ENCODE measurements at places on chromosomes 5 and 9.

- no peak for DNase-seq
These were observed 64.5 kb downstream of the EPB41L4B start for GRCh38 chr9:109256336-109256735.

- DNase-seq = no peak
These were observed 14.5 kb upstream of the TGFBI start for GRCh38 chr5:136014049-136015002.

- no peak for DNase-seq
These were observed 158.6 kb downstream of the MELK start for GRCh38 chr9:36731068-36731956.

DNA sequence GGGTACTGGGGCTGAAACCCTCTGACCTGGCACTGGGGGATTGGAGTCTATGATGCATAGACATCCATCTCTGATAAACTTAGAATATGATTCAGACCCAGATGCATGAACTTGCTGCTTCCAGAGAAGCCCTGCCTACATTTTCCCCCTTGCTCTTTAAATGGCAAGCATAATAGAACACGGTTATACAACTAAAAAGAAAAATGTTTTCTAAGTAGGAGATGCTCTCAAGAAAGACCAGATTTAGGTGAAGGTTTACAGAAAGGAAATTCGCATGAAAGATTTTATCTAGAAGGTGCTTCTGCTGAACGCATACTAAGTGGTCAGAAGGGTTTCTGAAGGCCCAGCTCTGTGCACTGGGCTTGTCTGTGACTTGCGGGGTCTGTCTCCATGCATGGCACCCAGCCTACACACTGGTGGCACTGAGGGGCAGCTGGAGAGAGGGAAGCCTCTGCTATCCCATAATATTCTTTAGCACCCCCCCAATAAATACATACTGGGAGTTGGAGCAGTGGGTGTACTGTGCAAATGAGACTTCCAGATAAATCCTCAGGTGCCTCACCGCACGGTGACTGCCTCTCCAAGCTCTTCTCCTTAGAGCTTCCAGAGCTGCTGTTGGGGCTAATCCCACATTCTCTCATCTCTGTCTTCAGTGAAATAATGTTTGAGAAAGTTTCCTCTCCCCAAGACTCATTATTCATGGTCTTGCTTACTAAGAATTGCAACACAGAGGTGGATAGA lies 114.6 kb downstream of the FSTL4 start:
- no peak for DNase-seq

- DNase-seq = no peak
These were observed 123.5 kb downstream of the APBA1 start for GRCh38 chr9:69548681-69549080.

- DNase-seq = no peak
These were observed 904 bp downstream of the GDNF start for GRCh38 chr5:37838933-37839341.

GRCh38 chr5:58462154-58462553 lies 2.3 kb upstream of the PLK2 start:
- DNase-seq = peak; percentile 51

DNA sequence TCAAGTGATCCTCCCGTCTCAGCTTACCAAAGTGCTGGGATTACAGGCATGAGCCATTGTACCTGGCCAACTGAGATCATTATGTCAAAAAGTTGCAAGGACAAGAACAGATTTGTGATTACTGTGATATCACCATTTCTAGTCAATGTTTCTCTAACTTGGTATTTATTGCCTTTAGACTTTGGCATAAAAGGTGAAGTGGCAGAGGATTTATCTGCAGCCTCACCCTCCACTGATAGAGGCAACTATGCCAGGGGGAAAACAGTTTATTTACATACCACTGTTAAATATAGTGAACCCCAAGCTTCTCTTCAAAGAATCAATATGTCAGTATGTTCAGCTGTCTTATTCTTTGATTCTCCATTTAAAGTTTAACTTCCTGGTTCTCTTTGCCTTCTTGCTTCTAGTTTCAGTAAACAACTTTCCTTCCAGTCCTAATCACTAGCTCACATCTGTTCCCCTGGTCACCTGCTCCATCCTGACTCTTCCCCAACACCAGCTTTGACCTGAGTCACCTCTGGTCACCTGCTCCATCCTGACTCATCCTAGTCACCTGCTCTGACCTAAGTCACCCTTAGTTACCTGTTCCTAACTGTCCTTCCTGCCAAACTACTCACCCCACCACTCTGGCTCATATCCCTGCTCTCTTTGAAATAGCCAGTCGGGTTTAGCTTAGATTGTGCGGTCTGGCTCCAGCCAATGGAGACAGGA lies 29.9 kb downstream of the SEMA6A start:
- no peak for DNase-seq

GRCh38 chr9:122218071-122218934 lies 10.5 kb downstream of the LHX6 start:
- DNase-seq = no peak

- DNase-seq = no peak
These were observed 111.6 kb downstream of the MED10 start for GRCh38 chr5:6266671-6267197.

GRCh38 chr9:34584970-34585369 lies 4.6 kb downstream of the CNTFR start:
- DNase-seq = no peak

DNA sequence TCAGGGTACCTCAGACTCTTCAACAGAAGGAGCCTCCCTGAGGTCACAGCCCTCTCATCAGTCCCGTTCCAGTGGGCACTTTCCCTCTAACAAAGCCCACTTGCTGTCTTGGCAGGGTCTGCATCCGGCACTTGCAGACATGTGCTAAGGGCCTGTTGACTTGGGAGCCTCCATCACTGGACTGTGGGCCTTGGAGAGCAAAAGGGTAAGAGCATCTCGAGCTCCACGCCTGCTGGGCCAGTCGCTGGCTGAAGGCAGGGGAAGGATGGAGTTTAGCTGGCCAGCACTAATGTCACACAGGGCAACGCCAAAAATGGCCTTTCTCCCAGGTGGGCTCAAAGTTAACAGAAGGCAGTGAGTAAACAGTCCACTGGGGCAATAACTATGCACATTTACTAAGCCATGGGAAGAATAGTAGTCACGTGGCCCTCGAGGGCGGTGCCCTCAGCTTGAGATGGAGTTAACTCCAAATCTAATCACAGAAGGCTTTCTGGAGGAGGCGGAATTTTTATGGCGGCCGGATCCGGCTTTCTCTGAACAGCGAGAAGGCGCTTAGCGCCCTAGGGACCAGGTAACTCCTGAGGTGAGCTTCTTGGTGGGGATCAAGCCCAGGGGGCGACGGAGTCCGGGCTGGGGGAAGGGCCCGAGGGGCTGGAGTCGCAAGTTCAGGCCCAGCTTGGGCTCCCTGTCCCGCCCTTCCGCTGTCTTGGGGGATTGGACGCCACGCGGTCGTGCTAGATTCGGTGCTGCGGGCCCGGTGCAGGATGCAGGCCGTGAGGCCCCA lies 2.0 kb upstream of the NSD1 start:
- DNase-seq = no peak

- DNase-seq = no peak
These were observed 260.8 kb upstream of the TNC start for GRCh38 chr9:115378758-115379157.

DNA sequence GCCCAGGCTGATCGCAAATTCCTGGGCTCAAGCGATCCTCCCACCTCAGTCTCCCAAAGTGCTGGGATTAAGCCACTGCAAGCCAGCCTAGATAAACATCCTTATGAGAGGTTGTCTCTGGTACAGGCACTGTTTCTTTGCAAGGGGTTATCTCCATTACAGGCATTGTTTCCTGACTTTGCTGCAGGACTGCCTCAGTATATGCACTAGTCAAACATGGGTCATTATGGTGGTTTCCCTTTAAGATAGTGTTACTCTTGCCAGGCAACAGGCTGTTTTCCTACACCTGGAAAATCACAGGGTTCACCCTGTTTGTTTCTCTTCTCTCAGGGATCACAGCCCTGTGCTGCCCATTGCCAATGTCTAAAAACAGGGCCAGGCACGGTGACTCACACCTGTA lies 7.8 kb upstream of the CLTB start:
- no peak for DNase-seq

DNA sequence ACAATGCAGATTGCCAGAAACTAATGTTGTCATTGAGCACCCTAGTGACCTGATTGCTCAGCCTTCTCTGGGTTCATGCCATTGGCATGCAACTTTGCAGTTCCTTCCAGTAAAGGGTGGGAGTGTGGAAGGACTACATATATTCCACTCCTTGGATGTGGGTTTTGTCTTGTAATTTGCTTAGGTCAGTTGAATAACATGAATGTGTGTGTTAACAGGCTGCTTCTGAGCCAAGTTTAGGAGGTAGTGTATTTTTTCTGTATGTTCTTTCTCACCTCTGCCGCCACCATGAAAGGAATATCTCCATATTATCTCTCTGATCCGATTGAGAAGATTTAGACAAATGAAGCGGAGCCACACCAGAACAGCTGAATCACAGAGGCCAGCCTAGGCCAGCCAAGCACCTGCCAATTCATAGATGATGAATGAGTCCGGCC lies 1929.6 kb upstream of the CDH6 start:
- DNase-seq = no peak

GRCh38 chr9:76463211-76463610 lies 4.2 kb downstream of the GCNT1 start:
- no peak for DNase-seq

DNA sequence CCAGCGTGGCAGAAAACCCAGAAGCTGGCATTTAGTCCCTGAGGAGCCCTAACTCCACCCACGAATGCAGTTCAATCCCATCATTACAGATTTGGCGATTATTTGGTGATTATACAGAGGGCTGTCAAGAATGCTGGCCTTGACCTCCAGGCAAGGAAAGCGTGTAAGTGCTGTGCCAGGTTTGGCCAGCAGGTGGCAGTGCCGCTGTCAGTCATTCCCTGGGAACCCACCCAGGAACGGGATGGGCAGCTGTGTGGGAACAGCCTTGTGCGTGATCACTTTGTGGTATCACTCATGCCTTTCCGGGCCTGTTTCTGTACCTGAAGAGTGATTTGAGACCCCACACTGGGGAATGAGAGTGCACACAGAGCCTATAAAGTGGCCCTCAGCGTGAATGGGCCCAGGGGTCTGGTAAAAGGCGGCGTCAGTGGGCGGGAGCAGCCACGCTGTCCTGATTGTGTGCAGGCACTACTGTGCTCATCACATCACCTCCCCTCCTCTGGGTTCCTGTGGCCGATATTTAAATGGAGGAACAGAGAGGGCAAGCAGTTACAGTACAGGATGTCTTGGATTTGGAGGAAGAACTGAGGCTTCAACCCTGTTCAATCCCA lies 215.6 kb downstream of the ROR2 start:
- peak; percentile 62 for DNase-seq

GRCh38 chr5:10266839-10267238 lies 16.8 kb downstream of the CCT5 start:
- DNase-seq = no peak

GRCh38 chr9:117145811-117146490 lies 268.9 kb downstream of the ASTN2 start:
- no peak for DNase-seq

DNA sequence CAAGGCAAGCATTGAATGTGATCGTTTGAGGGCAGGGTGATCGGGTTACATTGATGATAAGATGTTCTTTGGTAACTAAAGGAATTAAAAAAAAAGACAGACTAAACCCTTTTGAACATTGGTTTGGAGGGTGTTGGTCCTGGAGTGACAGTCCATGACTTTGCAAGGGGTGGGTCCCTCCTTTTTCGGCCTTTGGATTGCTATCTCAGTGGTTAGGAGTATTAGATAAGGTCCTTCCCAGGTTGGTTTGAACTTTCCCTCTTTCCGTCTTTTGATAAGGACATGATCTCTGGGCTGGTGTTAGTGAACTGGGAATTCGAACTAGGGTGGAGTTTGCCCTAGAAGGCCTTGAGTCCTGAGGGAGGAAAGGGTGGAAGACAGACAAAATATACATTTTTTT lies 5.4 kb upstream of the ABO start:
- DNase-seq = no peak

DNA sequence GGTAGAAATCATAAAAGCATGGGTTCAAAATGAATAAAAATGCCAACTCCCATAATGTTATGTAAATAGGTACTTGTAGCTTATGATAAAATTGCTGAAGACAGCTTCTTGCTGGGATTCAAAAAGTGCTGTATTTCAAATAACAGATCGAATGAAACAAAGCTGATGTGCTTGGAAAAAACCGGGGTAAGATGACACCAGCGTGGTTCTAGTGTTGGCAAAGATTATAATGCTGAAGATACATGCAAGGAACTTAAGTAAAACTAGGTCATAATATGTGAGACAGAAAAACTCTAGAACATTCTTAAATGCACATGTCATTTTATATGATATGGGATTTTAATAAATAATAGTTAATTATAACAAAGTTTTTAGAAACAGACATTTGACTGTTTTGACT lies 44.4 kb upstream of the APC start:
- no peak for DNase-seq

DNA sequence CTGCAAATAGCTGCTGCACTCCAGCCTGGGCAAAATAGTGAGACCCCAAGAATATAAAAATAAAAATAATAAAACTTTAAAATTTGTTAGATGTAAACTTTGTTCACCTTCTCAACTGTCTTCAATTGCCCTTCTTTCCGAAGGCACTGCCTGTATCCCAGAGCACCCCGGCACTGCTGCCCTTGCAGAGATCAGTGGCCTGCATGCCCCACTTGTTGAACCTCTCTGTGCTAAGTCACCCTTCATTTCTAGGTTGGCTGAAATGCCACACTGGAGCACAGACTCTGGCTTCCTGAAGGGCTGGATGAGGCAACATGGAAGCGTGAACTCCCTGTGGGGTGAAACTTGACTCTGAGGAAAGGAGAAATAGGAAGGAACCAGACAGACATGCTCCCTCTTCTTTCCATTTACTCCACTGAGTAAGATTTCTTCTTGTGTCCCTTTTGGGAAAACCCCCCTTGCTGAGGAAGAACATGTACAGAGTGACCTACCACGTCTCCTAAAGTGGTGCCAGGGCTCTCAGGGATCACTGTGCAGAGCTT lies 8.4 kb upstream of the JMY start:
- no peak for DNase-seq

GRCh38 chr9:133935328-133936005 lies 56.7 kb downstream of the VAV2 start:
- DNase-seq = peak; percentile 82

GRCh38 chr9:37520641-37521040 lies 34.9 kb downstream of the POLR1E start:
- DNase-seq = no peak

GRCh38 chr9:86486891-86487837 lies 133.0 kb upstream of the TUT7 start:
- no peak for DNase-seq

GRCh38 chr9:88646539-88647300 lies 111.7 kb downstream of the NXNL2 start:
- DNase-seq = no peak

DNA sequence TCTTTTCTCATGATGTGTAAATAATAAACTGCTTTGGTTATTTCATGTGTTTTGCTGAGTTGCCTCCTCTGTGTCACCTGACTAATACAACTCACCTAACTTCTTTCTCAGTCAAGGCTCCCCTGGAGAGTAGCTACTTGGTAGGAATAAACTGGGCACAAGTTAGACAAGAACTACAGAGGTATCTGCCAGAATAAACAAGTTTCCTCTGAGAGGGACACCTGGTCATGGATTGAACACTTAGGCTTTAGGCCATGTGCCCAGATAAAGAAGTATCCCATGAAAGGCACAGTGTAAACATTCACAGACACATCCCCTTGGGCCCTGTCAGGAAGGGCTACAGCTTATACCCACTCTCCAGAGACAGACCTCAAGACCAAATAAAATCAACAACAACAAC lies 532.5 kb downstream of the KIF4B start:
- DNase-seq = no peak
